Sigmoid colon (tissue), 7 donors: ENCODE measurements at places on chromosomes 3 and 15. TPM values are rescaled to one million over a fixed set of nuclear protein-coding genes. Genes with fewer than 3 reads are reported as not detected.

The BDH1 gene
- 7.8 TPM for total RNA-seq

The TGM4 gene
- total RNA-seq, result not detected

The FAM240A gene
- not detected for total RNA-seq

- no peak for DNase-seq
These were observed 52.6 kb downstream of the UACA start for GRCh38 chr15:70710714-70711113.

- no peak for DNase-seq
These were observed 178.2 kb downstream of the RAB11A start for GRCh38 chr15:66047321-66048024.

DNA sequence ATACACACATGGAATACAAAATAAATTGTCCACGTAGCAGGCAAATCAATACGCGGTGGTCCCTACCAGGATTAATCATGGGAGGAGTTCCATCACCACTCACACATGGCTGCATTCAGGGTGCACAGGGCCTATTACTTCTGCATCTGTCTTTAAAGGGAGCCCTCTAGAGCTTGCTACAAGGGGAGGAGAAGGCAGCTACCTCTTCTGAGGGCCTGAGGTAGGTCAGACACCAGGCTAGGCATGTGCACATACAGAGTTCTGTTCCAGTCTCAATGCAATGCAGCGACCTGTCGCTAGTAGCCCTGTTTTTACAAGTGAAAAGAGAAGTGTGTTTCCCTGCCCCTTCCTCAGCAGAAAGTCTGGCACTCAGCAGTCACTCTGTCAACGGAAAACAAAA, 102.7 kb downstream of the ROBO2 start:
- DNase-seq, result no peak

GRCh38 chr3:71924721-71925120, 139.8 kb upstream of the PROK2 start:
- DNase-seq, result no peak

- DNase-seq, result no peak
These were observed 47.7 kb upstream of the FMN1 start for GRCh38 chr15:33242165-33242564.

- DNase-seq, result no peak
These were observed 47.6 kb downstream of the TRIM71 start for GRCh38 chr3:32865383-32865782.

- DNase-seq, result no peak
These were observed 253.4 kb upstream of the LRRC3B start for GRCh38 chr3:26369133-26369532.

DNA sequence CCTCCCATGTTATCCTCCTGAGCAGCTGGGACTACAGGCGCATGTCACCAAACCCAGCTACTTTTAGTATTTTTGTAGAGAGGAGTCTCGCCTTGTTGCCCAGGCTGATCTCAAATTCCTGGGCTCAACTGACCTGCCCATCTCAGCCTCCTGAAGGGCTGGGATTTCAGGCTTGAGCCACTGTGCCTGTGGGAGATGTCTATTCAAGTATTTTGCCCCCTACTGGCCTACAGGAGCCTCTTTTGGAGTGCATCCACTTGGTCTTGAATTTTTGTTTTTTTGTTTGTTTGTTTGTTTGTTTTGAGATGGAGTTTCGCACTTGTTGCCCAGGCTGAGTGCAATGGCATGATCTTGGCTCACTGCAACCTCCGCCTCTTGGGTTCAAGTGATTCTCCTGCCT, 3.2 kb upstream of the DHX30 start:
- DNase-seq, result no peak

GRCh38 chr15:43209059-43209824, 11.6 kb downstream of the EPB42 start:
- DNase-seq, result no peak

DNA sequence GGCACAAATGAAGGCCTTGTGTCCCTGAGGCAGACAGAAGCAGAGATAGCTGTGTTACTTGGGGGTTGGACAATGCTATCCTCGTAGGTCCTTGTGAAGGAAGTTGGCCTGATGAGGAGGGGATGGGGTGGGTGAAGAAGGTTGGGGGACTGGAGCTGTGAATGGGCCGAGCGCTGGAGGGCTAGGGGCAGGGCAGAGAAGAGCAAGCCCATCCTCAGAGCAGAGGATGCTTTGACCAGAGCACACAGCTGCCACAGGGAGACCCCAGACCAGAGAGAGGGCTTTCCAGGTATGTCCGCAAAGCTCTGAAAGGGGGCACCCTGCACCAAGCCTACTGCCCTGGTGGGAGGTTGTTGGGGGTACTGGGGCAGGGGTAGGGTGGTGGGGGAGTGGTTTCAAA, 5.7 kb upstream of the TBC1D2B start:
- peak; percentile 46 for DNase-seq

DNA sequence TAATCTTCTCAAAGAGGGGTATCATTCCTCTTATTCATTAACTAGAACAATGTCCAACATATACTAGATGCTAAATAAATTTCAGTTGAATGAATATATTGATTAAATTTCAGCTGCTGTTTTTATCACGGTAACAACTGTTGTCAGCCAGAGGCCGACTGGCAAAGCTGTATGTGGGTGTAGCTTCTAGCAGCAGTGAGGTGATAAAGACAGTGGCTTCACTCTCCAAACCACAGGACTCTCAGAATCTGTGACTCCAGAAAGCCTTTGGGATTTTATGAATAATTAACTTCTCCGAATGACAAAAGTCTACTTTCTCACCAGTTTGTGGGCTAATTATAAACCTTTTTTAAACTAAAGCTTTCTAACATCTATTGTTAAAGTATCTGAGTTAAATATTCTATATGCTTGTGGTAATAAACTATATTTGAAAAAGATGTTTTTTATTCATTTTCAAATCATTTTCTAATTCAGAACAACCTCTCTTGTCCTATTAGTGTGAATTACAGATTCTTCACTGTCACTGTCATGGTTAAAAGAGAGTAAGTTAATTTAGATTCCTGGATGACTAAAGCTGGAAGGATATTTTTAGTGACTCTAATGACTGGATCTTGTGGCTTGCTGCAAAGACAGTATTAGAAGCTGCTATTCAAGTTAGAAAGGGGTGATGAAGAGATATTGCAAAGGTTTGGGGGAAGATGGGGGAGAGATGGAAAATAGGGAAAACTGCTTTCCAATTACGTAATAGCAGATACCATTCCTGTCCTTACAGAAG, 796.4 kb upstream of the ARPP21 start:
- no peak for DNase-seq
